SK-N-SH (cell line): ENCODE measurements at places on chromosomes 7 and 10.

DNA sequence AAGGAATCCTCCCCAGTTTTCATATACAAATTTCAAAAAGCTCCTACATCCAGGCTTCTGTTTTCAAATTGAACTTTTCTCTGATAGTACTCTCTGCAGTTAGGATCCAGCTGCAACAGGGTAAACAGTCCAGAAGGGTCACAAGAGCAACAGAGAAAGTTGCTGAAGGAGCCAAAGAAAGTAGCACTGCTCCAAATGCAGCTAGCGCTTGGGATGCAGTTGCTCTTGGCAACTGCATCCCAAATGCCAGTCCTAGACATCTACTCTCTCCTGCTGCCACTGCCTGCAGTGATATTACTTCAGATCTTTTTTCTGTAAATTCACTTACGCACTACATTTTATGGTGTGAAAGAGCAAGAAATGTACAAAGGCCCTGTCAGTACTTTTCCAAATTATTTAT lies 14.6 kb downstream of the GPR37 start:
- no peak for DNase-seq

GRCh38 chr10:133474027-133474426 lies 20.3 kb downstream of the SCART1 start:
- DNase-seq, result no peak

DNA sequence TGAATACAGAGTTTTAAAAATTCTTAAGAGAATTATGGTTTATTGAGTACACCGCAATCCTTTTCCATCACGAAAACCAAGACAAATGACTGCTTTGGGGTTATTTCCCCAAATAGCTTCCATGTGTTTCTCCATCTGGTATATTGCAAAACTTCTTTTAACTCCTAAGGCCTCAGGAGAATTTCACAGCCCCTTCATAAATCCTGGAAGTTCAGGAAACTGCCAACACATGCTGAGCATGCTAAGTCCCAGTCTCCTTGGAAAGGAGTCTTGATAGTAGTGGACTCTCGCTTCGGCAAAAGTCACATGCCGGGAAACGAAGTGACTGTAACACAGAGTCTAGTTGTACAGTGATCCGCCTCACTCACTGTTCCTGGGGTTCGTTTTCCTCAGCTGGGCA lies 88.1 kb upstream of the RSU1 start:
- no peak for DNase-seq

DNA sequence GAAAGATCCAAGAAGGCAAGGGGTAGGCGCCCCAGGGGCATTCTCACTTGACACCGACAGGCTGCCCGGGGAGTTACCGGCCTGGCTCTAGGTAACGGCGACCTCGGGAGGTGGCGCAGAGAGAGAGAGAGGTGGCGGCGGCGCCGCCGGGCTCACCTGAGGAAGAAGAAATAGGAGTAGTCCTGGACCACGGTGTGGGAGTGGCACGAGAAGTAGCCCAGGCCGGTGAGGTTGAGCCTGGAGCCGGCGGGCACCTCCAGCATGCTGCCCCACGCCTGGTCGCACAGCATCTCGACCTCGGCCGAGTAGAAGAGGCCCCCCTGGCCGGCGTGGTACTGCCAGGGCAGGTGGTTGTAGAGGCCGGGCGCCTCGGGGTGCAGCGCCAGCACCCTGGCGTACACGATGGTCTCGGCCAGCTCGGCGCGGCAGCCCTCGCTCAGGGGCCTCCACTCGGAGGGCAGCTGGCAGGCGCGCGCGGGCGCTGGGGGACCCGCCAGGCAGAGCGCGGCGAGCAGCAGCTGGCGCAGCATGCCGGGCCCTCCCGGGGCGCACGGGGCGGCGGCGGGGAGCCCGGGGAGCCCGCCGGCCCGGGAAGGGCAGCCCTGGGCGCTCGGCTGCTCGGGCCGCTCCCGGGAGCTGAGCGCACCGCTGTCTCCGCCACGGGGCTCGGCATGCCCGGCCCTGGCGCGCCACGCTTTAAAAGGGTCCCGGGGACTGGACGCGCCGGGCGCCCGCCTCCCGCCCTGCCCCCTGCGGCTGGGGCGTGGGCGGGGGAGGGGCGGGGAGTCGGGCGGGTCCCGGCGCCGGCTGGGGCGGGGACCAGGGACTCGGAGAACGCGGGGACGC lies at the start of gene CCDC3:
CCDC3 (minus strand) TSS at position 673 of the 846 bp plus-strand sequence; CDS start at position 530, 143 bp downstream.
- DNase-seq, result peak; percentile 88

DNA sequence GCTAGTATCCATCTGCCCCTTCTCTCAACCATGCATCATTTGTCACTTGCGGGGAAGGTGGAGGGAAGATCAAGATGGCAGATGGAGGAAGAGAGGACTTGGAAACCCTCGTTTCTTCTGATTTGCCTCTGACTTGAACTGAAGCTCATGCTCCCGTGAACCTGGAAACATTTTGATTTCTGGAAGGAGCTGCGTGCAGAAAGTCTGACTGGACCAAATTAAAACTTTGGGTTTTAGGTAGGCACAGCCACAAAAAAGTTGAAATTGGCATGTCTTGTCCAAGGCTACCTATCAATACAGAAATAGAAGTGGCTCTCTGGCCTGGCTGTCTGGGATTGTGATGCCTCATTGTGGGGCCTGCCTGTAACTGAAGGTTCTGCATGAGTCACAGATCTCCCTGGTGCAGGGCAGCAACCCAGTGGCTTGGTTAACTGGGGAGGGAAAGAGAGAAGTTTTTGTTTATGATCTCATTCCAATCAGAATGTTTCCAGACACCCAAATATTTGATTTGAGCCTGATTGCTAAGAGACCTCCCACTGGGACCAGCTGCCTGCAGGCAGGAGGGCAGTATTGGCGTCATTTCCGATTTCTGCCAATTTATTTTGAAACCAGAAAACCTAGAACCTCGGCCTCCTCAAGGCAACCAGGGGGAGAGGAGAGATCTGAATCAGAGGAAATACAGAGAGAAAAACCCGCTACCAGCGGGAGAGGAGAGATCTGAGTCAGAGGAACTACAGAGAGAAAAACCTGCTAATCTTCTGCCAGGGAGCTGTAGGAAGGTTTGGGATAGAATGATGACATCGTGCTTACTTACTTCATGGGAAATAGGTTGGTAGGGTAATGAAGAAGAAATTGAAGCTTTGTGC lies 363.6 kb downstream of the ANKRD30A start:
- no peak for DNase-seq

- DNase-seq, result no peak
Measured at GRCh38 chr10:130434446-130435385, 298.5 kb downstream of the GLRX3 start.

GRCh38 chr7:127704211-127704610 lies 52.2 kb downstream of the SND1 start:
- DNase-seq, result no peak

- DNase-seq, result no peak
Measured at GRCh38 chr7:107122486-107122911, 46.3 kb upstream of the HBP1 start.

GRCh38 chr10:50453940-50454339 lies 169.8 kb downstream of the SGMS1 start:
- no peak for DNase-seq

GRCh38 chr10:118944959-118945633 lies 84.4 kb upstream of the NANOS1 start:
- DNase-seq, result no peak

DNA sequence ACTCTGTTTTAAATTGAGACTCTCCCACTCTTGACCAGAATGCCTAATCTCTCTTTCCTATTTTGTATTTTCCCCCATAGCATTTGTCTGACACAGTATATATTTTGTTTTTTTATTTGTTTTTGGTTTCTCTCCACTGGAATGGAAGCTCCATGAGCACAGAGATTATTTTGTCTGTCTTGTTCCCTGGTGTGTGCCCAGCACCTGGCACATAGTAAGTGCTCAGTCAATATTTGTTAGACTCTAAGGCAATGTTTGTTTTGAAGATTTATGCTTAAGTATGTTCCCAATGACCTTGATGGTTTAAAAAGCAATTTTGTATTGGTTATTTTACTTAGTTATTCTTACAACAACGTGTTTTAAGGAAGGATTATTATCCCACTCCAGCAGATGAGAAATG lies 201.8 kb downstream of the DYNC1I1 start:
- no peak for DNase-seq

- DNase-seq, result no peak
Measured at GRCh38 chr10:108560488-108560887, 1362.8 kb downstream of the XPNPEP1 start.

- DNase-seq, result no peak
Measured at GRCh38 chr7:131105294-131105798, 222.3 kb upstream of the MKLN1 start.

GRCh38 chr7:50412973-50413372 lies 37.2 kb downstream of the FIGNL1 start:
- no peak for DNase-seq

- no peak for DNase-seq
Measured at GRCh38 chr7:100583132-100584053, 2.5 kb downstream of the LRCH4 start.

GRCh38 chr10:104541820-104542219 lies 99.3 kb upstream of the SORCS3 start:
- no peak for DNase-seq

DNA sequence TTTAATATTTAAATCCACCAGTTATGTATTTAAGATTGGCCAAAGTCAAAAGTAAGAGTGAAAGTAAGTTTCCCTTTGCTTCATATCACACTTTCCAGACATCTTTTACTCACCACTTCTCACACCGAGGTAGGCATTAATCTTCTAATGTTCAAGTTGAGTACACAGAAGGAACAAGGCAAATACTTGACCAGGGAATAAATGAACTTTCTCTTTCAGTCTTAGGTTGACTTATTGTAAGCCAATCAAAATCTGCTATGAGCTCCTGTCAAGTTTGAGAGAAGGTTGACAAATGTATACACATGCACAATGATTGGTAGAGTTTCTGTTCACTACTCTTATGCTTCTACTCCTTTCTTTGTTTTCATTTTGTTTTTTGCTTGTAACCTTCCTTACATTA lies 842.5 kb downstream of the REEP3 start:
- DNase-seq, result no peak

DNA sequence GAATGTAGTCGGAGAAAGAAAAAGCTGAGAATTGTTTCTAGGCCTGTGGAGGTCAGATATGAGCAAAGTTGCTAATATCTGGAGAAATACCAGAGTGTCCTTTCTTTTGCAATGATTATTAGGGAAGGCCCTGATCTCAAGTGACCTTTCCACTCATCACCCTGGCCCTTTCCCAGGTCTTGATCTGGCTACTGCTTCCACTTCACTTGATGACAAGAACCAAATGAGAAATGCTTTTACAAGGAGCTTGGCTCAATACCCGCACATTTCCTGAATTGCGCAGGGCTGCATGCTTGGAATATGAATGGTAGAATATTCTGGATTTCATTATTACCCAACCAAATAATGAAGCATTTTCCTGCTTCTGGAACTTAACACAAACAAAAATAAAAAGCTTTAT lies 104.6 kb downstream of the ITGB8 start:
- no peak for DNase-seq

- no peak for DNase-seq
Measured at GRCh38 chr7:84317536-84317935, 122.9 kb upstream of the SEMA3A start.

DNA sequence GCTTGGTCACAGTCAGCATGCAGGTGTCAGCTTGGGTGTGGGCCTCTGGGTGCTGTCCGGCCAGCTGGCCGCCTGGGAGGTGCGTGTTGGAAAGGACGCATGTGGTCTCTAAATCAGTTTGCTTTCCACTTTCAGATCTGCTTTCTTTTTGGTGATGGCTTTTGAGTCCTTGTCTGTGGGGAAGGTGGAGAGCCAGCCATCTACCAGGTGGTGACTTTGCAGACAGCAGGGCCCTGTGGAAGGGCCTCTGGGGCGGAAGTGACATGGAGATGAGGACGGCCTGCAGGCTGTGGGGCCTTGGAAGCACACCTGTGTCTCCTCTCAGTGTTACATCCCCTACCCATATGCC lies 59.4 kb downstream of the WDR37 start:
- DNase-seq, result no peak

- no peak for DNase-seq
Measured at GRCh38 chr10:7405637-7406036, 5.2 kb downstream of the SFMBT2 start.

DNA sequence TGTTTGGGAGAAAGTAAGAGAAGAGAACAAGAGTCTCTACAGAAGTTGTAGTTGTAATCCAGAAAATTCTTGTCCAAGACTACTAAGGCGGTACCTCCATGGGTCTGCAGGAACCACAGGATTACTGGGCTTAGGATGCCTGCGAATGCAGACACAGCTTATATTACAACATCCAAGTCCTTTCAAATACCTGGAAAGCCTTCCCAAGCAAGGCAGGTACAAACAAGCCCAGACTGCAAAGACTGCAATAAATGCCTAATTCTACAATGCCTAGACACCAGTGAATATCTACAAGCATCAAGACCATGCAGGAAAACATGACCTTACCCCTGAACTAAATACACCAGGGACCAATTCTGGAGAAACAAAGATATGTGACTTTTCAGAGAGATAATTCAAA lies 178.2 kb downstream of the ARL4A start:
- DNase-seq, result no peak
